ENCODE measurements at places on chromosomes 7 and 10.

- DNase-seq: no peak
Observed at GRCh38 chr7:107579554-107579884, 527 bp upstream of the BCAP29 start.

GRCh38 chr10:6525599-6526165 is 54.4 kb downstream of the PRKCQ start:
- no peak for DNase-seq

DNA sequence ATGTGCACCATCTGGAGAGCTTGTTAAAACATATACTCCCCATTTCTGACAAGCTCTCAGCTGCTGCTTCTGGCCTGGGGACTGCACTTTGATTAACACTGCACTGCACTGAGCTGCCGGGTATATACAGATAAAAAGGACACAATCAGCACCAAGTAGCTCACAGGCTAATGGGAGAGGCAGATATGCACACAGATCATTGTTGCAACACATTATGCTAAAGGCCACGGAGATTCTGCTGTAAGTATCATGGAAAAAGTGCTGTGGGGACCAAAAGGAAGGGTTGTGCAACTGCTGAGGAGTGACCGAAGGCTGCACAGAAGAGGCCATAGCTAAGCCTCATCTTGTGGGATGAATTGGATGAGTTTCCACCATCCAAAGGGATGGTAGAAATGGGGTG is 455.2 kb downstream of the SORCS3 start:
- DNase-seq: no peak

DNA sequence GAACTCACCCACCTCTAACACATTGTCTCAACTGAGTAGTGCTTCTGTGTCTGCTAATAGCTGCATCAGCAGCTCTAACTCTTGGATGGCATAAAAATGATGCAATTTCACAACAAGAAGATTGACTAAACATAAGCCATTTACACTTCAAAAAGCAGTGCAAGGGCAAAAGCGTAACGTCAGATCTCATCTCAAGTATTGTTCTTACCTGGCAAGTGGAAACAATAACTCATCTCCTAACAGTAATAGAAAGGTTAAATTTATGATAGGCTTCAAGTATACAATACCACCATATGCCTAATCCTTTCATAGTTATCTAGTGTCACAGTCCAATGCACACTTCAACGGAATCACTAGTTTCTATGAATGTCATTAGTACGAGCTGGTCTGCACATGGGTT is 14.8 kb downstream of the TPK1 start:
- DNase-seq: no peak

GRCh38 chr7:75638594-75639070 is 100.1 kb downstream of the HIP1 start:
- DNase-seq: no peak

GRCh38 chr7:47253650-47254080 is 328.2 kb downstream of the TNS3 start:
- no peak for DNase-seq

DNA sequence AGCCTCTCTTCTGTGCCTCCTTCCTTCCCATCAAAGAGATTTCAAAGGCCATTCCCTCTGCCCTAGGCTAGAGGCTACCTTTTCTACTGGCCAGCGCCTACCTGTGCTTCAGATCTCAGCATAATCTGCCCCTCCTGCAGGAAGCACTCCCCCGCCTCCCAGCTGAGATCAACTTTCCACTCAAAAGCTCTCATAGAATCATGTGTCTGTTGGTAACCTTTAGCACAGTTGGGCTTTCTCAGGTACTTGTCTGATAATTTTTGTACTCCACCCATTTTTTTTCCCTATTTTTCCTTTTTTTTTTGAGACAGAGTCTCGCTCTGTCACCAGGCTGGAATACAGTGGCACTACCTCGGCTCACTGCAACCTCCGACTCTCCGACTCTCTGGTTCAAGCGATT is 231.0 kb upstream of the PRSS58 start:
- no peak for DNase-seq

DNA sequence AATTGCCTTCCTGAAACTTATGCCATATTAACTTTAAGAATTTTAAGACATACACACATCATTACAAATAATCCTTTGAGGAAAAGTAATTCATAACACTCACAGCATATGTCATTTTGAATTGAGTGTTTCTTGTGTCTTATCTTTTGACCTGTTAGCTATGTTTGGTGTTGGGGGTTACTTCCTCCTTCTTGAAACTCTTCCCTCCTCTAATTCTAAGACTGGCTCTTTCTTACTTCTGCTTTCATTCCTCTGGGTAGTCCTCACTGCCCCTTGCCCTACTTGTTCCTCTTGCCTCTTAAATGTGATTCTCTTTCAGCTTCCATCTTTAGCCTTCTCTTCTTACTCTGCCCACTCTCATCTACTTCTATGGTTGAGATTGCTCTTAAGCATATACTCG is 28.3 kb upstream of the PIP4K2A start:
- DNase-seq: no peak

- no peak for DNase-seq
Observed at GRCh38 chr10:93406364-93407145, 75.6 kb downstream of the MYOF start.

DNA sequence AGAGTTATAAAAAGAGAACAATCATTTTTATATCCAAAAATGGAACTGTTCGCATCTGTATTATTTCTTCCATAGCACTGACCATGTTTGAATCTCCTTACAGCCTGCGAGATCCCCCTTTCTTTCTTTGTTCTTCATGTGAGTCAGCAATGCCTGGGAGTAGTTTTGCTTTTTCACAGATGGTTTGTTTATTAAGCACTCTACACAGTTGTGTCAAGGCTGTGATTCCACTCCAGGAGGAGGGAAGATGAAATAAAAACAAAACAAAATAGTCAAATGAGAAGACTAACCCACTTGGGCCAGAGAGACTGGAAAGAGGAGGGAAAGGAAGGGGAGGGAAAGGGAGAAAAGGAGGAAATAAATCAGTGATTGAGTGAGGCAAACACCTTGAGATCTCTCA is 7.8 kb downstream of the LIPF start:
- no peak for DNase-seq

GRCh38 chr7:34081935-34082334 is 176.6 kb downstream of the BMPER start:
- no peak for DNase-seq

DNA sequence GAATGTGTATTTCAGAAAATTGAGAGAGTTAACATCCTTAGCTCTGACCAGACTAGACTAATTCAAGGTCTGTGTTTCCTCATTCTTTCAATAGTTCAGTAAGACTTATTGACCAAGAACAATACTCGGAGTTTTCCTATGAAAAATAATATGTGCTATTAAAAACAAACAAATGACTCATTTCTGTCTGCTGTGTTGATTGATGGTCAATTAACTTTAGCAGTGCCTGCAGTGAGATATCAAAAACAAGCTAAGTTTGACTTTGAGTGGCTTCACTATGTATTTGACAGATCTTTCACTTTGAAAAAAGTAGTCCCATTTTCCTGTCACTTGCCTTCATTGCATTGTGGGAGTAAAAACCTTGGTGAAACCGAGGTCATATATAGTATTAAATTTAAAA is 91.0 kb downstream of the GNAT3 start:
- no peak for DNase-seq

DNA sequence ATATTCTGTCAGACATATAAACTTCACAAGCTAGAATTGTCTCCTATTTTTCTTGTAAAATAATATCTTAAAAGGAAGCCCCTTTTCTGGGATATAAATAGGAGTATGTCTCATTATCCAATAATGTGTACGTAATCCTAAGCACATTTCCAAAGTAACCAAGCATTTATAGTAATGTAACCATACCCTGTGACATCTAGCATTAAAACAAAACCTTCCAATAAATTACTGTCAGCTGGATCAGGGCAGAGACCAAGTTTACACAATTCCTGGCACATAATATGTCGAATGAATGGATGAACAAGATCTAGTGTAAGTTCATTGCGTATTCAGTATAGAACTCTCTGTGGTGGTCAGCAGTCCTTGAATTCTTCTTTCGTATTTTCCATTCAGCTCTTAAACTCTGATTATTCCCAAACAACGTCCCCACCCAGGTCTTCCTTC is 14.3 kb downstream of the CPED1 start:
- DNase-seq: no peak

DNA sequence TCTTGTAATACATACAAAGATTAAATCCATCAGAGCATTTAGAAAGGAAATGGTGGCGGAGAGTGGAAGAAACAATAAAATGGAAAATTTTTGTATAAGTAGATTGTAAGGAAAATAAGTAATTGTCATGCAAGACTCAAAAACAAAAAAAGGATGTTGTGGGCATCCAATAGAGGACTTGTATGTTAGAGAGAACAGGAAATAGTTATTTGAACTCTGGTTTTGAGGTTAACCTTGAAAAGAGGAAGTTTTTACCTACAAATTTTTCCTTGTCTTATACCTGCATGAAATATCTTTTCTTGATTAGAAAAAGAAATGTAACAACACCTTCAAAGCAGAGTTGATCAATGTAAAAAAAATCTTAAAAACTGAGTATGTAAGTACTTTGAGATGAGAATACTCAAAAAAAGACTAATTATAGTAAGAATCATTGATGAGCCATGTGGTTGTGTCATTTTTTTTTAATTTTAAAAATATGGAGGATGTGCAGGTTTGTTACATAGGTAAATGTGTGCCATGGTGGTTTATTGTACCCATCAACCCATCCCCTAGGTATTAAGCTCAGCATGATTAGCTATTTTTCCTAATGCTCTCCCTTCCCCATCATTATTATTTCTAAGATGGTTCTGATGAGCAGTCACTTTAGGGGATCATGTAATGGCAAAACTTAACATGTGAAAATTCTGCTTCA is 11.9 kb downstream of the TMEM106B start:
- DNase-seq: no peak

DNA sequence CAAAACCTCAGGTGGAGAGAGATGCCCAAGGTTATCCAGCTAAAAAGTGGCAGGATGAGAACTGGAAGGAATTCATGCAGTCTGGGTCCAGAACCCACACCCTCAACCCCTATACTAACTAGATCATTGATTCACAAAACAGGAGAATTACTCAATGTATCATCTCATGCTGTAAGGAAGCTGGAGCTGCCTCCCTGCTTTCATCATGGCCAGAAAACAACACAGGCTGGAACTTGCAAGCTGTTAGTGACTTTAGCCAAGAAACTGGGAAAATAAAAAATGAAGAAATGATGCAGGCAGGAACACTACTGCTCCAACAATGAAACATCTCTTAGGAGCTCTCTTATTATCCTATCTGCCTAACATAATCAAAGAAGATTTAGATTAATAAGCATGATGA is 619.8 kb upstream of the CELF2 start:
- DNase-seq: no peak

GRCh38 chr10:119283387-119283786 is 76.0 kb downstream of the GRK5 start:
- no peak for DNase-seq

- no peak for DNase-seq
Observed at GRCh38 chr10:97154781-97155180, 31.0 kb downstream of the SLIT1 start.

GRCh38 chr7:136293272-136293671 is 316.1 kb upstream of the MTPN start:
- DNase-seq: no peak

DNA sequence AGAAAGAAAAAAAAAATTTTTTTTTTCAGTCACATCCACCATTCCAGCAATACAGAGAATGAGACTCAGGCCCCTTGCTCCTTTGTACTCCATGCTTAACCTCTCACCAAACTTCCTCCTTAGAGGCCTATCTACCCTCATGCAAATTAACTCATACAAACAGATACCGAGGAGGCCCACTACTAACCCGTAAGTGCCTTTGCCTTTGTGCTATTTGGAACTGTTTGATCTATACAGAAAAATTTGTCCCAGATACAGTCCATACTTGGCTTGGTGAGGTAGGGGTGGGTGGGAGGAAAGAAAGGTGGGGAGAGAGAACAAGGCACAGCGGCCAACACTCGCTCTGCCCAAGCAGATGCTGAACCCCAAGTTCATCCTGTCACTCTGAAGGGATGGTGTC is 87.8 kb upstream of the DUSP5 start:
- DNase-seq: no peak

DNA sequence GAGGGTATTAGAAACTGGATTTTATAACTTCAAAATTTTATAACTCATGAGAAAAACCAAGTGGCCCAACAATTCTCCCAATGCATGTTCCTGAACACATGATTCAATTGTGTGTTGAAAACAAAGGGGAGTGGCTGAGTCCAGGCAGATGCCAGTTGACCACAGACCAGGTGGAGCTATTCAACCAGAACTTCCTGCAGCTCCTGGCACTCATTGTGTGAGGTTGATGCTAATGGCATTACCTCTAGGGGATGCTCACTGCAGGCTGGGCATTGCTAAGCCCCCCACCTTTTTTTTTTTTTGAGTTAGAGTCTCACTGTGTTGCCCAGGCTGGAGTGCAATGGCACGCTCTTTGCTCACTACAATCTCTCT is 20.3 kb downstream of the MYOF start:
- no peak for DNase-seq

DNA sequence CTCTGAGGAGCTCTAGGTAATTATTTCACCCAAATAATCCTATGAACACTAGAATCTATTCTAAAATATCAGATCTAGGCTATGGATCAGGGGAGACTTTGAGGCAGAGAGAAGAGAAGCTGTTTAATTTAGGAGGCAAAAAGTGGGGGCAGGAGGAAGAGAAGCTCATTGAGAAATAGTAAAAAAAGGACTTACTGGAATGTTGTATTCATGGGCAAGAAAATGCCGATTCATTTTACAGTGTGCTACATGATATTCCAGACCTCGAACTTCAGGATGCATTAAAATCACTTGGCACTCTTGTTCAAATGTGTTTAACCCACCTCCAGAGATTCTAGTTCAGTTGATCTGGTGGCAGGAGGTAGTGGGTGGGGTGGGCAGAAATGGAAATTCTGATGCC is 109.5 kb upstream of the ITGB1 start:
- DNase-seq: no peak

GRCh38 chr7:91941450-91941849 is 788 bp downstream of the AKAP9 start:
- DNase-seq: peak; percentile 14

- no peak for DNase-seq
Observed at GRCh38 chr7:122626785-122627184, 72.1 kb downstream of the RNF133 start.

GRCh38 chr10:69856601-69857166 is 55.0 kb downstream of the COL13A1 start:
- no peak for DNase-seq

- no peak for DNase-seq
Observed at GRCh38 chr10:8416192-8416701, 361.8 kb downstream of the GATA3 start.

DNA sequence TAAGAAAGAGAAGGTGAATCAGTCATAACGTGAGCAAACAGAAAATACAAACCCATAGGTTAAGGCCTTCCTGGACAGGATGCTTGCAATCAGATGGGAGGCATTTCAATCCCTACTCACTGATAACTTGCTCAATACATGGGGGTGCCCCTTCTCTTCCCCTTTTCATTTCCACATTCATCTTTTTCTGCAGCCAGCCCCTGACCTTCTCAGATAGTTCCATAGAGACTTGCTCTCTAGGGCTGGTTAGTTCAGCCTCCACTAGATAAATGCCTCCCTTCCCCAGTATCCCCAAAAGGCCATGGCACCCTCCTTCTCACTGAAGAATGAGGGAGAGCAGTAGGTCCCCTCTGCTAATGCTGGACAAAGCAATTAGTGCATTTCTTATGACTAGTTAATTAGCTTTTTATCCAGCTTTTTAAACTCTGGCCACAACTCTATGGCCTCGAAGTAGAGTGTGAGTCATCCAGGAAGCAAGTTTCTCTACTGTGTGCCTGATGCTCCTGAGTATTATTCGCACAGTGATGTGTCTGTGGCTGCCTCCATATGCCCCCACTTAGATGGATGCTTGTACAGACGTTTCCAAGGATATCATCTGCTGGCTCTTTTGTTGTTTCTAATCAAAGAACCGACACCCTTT is 12.7 kb downstream of the CHN2 start:
- DNase-seq: no peak

- no peak for DNase-seq
Observed at GRCh38 chr7:145434811-145435210, 599.0 kb upstream of the TPK1 start.

Data from activated CD4-positive, alpha-beta T cell treated with anti-CD3 and anti-CD28 coated beads, Interleukin-2, amount 50 U/mL, for 4 hours (primary cell).